NCI-H1417 (cell line): ENCODE measurements at places on chromosomes 5 and 9.
A peak's percentile ranks its signal among the peaks of the same experiment; 100 is the strongest.

GRCh38 chr5:44935262-44935661 is 126.5 kb downstream of the MRPS30 start:
- no peak for DNase-seq

DNA sequence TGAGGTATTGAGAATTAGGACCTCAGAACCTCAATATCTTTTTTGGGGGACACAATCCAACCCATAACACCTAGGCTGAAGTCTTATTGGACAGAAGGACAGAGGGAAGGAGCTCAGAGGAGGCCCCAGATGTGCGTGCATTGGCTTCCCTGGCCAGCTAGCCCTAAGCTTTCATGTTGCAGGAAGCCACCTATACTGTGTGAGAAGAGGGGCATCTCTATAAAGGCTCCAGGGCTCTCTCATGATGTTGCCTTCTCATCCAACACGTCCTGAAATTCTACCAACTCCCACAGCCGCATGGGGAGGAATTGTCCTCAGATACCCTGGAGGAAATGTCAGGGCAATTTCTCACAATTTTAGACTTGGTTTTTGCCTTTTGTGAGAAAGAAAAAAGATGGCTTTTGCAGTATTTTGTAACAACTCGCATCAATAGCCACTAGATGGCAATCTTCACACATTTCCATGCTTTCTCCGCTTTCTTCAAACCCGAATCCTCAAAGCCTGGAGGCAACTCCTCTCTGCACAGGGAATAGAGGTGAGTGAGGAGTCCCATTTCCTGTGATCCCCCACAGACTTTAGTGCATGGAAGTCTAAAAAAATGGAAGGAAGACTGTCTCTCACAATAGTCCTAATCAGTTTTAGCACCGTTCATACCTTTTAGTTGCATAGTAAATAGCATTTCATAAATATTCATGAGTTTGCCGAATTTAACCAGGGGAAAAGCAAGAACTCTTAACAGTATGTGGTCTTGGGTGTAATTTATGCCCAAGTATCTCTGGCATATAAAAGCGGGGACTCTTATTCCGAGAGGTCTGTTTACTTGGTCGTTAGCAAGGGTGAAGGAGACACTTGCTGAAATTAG is 7.4 kb upstream of the PPP3R2 start:
- peak; percentile 93 for DNase-seq

DNA sequence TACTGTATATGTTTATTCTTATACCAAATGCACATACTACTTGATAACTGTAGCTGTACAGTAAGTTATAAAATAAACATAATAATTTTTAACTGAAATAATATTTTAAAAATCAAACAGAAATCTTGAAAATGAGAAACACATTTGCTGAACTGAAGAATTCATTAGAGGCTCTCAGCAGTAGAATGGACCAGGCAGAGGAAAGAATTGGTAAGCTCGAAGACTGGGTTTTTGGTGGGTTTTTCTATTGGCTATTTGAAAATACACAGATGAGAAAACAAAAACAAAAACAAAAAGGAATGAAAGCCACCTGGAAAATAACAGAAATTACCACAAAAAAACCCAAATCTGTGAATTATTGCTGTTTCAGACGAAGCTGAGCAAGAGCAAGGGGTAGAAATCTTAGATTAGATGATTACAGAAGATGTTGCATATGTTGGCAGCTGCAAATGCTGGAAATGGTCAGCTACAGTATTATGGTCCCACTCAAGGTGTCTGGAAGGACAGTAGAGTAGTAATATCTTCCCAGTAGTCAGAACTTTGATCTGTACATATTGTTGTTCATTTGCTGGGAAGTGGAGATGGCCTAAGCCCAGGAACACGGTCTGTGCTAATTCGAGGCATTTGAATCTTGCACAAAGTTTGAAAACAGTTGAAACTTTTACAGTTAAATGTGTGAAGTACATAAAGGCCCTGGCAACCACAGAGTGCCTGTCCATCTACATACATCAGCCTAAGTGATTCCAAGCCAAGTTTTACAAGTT is 233.4 kb downstream of the COMMD10 start:
- DNase-seq = no peak

DNA sequence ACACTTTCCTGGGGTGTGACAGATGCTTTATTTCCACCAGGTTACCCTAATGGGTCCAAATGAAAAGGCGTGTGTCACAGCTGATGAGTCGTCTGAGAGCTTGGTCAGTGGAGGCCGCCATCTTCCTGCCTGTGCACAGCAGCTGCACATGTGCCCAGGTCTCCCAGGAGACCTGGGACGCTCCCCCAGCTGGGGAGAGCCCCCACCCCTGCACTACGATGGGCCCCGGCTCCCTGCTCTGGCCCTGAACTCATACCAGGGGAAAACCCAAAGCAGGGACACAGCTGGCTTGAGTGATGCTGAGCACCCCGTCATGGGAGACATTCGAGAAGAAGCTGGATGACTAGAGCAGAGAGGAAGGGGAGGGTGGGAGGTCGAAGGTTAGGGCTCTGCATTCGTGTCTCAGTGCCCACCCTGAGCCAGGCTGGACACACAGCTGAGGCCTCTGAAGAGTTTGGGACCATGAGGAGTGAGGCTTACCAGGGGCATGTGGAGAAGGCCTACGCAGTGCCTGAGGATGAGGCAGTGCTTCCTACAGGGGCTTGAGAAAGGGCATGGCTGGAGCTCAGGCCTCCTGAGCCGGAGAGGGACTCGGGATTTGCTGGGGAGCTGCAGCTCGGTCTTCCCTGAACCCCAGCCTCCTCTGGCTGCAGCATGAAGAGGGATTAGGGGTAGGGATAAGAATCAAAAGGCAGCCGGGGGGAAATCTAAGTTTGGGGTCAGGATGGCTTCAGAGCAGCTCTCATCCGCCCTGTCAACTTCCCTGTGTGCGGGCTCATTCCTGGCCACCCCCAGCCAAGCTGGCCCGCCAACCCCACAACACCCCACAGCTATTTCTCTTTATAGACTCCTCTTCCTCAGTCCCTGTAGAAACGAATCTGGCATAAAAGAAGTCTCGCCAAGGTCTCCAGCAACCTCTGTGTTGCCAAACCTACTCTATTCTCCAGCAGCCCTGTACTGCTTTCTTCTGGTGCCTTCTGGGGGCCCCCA is 42.2 kb upstream of the RNU6ATAC start:
- no peak for DNase-seq

DNA sequence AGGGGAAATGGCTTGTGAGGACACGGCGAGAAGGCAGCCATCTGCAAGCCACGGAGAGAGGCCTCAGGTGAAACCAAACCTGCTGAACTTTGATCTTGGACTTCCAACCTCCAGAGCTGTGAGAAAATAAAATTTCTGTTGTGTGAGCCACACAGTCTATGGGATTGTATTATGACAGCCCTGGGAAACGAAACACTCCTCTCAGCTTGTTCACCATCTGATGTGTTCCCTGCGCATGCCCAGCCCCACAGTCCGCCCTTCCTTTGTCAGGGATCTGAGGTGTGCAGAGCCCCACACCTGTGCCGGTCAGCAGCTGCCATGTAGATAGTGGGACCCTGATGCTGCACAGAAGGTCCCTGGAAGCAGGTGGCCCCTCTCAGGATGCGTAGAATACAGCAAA is 34.1 kb downstream of the PLPP7 start:
- no peak for DNase-seq

GRCh38 chr5:174532455-174533453 is 191.6 kb upstream of the MSX2 start:
- peak; percentile 58 for DNase-seq
